ENCODE measurements at places on chromosomes 4 and X. TPM values are rescaled to one million over a fixed set of nuclear protein-coding genes. Genes with fewer than 3 reads are reported as not detected.

GRCh38 chr4:80270868-80271267 is 4.4 kb downstream of the FGF5 start:
- DNase-seq: no peak

Gene AWAT2
- total RNA-seq: not detected

Gene PCYT1B
- 0.09 TPM for total RNA-seq

DNA sequence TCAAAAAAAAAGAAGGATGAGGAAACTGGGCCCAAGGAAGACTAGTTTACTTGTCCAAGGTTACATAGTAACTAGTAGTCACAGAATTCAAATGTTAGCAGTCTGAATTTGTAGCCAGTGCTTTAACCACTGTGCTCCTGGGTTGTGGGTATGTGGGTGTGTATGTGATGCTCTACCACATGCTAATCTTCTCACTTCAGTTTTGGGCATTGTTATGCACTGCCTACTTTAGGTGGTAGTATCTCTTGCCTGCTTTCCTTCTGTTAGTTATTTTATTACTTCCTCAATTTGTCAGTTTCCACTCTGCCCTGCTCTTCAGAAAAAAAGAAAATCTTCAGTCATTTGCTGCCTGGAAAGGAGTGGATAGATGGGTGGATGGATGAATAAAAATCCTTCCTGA is 219.2 kb downstream of the RPA4 start:
- DNase-seq: no peak

GRCh38 chrX:2261831-2262667 is 238.7 kb downstream of the DHRSX start:
- DNase-seq: no peak

Gene LUZP4
- not detected for total RNA-seq

Data from Calu3 (cell line).